ENCODE measurements at places on chromosomes 7 and 10. TPM values are rescaled to one million over a fixed set of nuclear protein-coding genes. Genes with fewer than 3 reads are reported as not detected.

The ACTA2 gene
- total RNA-seq: not detected

The LRRC4 gene
- total RNA-seq: 0.38 TPM

The ANKRD61 gene
- not detected for total RNA-seq

The TUBB8 gene
- total RNA-seq: 0.50 TPM

The MRPL32 gene
- total RNA-seq: 92.0 TPM

The SPAM1 gene
- 0.67 TPM for total RNA-seq

DNA sequence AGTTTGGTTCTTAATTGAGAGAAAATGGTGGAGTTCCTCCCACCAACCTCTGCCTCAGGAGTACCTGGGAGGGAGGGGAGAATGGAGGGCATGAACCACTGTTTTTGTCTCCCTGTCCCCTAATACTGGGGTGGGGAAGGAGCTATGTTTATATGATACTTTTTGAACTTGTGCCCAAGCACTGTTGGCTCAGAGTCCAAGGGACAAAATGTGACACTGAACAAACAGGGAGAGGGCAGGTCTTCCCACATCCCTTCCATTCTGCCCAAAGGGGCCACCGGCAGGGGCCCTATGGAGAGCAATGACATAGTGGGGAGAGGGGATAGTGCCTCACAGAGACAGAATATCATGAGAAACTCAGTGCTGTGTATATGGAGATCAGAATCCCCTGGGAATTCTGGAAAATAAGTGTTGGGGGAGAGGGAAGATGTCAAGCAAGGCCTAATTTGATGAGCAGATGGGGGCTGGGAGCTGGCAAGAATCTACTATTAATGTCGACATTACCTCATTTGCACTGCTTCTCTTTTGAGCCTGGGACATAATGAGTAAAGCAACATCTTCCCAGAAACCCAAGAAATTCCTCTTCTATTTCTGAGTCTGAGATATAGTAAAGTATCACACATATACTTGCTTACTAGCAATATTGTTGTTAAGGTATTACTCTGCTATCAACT, 180.6 kb downstream of the CYP26A1 start:
- DNase-seq: no peak

DNA sequence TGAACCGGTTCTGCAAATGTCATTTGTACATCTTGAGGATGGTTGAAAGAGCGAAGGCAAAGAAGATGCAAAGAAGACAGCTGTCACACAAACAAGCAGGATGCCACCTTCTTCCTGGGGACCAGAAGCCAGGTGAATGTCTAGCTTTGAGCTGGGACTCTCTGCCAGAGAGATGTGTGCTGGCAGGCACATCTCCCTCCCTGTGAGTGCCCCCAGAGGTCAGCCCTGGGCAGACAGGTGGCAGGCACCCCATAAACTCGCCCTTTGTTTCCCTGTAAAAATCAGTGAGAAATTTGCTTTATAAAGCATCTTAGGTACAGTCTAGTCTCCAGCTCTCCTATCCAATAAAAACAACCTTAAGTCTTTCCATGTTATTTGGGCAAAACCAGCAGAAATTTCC, 2.6 kb upstream of the TCERG1L start:
- DNase-seq: peak; percentile 57

- no peak for DNase-seq
Observed at GRCh38 chr10:46297406-46298204, 10.8 kb downstream of the ANTXRL start.

DNA sequence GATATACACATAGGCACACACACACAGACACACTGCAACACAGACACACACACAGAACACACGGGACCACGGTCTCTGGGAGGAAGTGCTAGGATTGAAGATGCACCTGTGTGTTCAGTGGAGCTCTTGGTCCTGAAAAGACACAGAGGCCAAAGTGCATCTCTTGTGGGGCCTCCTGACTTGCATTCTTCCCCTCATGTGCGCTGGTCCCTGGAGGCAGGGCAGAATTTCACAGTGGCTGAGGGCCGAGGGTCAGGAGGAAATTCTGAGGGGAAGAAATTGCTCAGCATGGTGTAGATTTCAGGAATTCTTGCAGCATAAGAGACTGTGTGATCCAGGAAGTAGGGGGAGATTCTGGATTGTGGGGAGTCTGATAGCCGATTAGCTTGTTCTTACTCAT, 35.9 kb downstream of the WDFY4 start:
- no peak for DNase-seq

- peak; percentile 88 for DNase-seq
Observed at GRCh38 chr7:129635300-129636029, 23.9 kb downstream of the NRF1 start.

- DNase-seq: no peak
Observed at GRCh38 chr7:117087639-117088396, 134.5 kb downstream of the ST7 start.
